ENCODE measurements at places on chromosomes 11 and 22. TPM values are rescaled to one million over a fixed set of nuclear protein-coding genes. Genes with fewer than 3 reads are reported as not detected.

The MGAT3 gene
- total RNA-seq, result 36.8 TPM

DNA sequence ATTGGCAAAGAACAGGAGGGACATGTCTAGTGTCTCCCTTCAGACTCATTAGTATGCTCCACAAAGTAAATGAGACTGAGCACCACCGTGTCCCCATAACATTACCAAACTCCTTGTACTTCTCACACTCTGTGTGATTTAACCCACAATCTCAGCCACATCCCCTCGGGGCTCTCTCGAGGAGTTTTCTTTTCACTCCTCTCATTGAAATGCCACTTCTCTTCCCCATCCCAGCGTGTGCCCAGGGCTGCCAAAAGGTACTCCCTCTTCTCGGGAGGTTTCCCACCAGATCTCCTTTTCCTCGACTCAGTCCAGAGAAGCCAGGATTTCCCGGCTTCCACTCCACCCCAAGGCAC lies 1.1 kb downstream of the RBFOX2 start:
- no peak for DNase-seq

The INPP5J gene
- total RNA-seq, result 4.9 TPM

The POTEH gene
- total RNA-seq, result not detected

DNA sequence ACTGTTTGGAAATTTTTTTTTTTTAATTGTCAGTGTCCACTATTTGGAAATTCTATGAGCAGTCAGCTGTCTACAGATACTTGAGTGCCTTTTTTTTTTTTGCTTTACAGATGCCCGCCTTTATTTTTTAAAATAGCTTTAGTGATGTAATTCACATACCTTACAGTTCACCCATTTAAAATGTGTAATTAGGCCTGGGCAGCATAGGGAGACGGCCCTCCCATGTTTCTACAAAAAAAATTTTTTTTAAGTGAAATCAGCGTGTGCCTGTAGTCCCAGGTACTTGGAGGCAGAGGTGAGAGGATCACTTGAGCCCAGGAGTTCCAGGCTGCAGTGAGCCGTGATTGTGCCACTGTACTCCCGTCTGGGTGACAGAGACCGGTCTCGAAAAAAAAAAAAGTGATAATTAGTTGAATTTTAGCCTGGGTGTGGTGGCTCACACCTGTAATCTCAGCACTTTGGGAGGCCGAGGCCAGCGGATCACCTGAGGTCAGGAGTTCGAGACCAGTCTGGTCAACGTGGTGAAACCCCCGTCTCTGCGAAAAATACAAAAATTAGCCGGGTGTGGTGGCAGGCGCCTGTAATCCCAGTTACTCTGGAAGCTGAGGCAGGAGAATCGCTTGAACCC lies 1.5 kb downstream of the ZNF143 start:
- DNase-seq, result no peak
